Hematopoietic multipotent progenitor cell treated with erythropoietin and hydrocortisone succinate and interleukin-3 and kit ligand, for 17 days (in vitro differentiated cells): ENCODE measurements at places on chromosomes 5 and 9.
A peak's percentile ranks its signal among the peaks of the same experiment; 100 is the strongest.

GRCh38 chr9:129575818-129576217 lies 45.1 kb downstream of the C9orf50 start:
- no peak for DNase-seq

- no peak for DNase-seq
These were observed 5.7 kb upstream of the PRXL2C start for GRCh38 chr9:96660692-96661248.

- no peak for DNase-seq
These were observed 74.3 kb downstream of the ABCA1 start for GRCh38 chr9:104853683-104854082.

- no peak for DNase-seq
These were observed 322.1 kb downstream of the OSTF1 start for GRCh38 chr9:75410405-75410804.

DNA sequence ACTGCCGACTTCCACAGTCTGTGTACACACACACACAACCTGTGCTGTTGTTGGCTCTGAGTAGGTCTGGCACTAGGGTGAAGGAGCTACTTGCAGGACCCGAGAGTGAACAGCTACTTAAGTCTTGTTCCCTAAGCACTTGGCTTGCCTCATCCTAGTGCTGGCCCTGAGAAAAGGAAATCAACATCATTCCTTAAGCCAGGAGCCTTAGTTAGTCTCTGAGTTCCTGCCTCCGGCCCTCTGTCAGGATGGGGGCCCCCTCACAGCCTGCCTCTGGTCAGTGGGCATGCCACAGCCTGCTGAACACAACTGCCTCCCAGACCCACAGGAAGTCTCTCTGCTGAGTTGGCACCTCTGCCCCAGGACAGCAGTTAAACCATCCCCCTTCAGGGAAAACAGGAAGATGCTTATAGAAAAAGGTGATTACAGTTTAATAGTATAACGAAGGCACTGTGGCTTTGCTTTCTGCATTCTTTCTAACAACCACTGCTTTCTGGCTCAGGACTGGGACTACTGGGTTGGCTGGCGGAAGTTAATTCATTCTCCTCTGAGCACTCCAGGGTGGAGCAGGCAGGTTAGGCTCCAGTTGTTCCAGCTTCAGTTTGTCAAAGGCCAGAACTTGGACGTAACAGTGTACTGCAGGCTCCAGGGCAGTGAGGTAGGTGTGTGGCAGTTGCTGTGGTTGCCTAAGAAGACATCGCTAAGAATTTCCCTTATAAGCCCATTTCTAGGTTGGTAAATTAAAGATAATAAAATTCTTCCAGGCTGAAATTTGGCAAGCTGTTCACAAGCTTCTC lies 2.8 kb downstream of the MAMDC2 start:
- DNase-seq: no peak

GRCh38 chr5:135376961-135377624 lies 21.9 kb downstream of the MACROH2A1 start:
- DNase-seq: no peak

- DNase-seq: no peak
These were observed 5.3 kb downstream of the PJA2 start for GRCh38 chr5:109404428-109404960.

GRCh38 chr9:4662989-4663792 lies 1.1 kb downstream of the PLPP6 start:
- no peak for DNase-seq

GRCh38 chr9:20559231-20559890 lies 62.9 kb downstream of the MLLT3 start:
- no peak for DNase-seq

DNA sequence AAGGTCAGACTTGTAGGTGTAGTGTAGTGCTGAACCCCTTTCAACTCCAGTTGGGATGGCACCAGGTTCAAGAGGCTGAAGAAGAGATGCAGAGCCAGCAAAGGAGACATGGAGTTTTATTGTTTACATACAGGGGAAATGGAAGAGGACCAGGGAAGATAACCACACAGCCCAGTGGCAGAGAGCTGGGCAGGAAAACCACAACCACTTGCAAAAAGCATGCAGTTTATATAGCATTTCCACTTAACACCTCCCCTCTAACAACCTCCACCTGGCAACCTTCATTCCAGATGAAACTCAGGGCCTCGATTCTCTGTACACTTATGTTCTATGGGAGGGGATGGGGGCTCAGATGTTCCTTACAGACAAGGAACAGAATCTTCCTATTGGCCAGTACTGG lies 56.9 kb downstream of the SNX24 start:
- DNase-seq: no peak

GRCh38 chr5:134029156-134029555 lies 24.4 kb upstream of the VDAC1 start:
- no peak for DNase-seq

DNA sequence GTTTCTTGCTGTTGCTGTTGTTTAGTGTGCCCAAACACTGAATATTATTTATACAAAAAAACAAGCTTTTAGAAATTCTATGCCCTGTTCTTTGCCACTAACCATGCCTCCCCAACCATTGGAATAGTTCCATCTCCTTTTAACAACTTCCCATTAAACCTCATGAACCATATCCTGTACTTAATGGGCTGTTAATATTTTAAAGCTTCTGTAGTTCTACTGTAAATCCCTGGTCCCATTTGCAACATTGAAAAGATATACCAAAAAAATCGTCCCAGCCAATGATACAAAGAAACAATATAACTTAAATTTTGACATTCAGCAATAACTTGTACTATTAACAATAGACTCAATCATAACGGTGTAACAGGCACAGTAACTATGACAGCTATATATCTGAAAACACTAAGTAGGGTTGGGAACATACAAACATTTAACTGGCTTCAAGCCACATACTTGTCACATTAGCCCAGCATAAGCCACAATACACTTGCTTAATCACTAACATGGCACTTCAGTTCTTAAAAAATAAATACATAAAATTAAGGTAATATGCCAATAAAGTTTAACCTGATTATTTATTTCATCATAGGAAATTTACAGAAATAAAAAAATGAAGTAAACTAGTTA lies 86.1 kb downstream of the ADAMTS6 start:
- DNase-seq: no peak

- no peak for DNase-seq
These were observed 97.2 kb upstream of the LMX1B start for GRCh38 chr9:126516561-126516935.

DNA sequence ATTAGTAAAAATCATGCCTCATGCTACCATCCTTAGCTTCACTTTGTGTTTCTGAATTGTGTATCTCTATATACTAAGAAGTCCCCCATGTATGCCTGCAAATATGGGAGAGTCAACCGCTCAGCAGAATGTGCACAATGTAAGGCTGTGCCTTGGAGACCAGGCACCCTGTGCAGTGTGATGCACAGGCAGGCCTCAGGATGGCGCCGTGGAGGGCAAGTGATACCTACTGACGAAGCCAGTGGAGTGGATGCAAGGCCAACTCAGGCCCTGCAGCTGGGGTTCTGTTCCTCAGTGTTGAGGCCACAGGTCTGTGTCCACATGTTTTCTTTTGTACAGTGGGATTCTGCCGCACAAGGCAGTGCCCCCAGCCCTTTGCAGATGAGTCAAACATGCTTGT lies 28.4 kb downstream of the SYK start:
- DNase-seq: no peak

- DNase-seq: no peak
These were observed 52.2 kb downstream of the ABHD17B start for GRCh38 chr9:71858812-71859211.

DNA sequence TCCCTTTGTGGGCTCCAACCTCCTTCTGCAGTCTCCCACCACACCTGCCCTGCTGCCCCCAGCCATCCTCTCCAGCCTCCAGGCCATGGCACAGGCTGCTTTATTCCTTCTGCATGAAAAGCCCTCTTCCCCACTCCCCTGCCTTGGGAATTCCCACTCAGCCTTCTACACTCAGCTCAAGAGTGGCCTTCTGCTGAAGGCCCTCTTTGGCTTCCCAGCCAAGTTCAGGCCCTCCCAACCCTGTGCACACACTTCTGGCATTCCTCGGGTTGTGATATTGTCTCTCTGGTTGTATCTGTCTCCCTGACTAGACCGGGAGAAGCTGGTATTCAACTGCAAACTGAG lies 5.7 kb downstream of the SHB start:
- DNase-seq: no peak

GRCh38 chr9:120877276-120878034 lies 467 bp upstream of the PHF19 start:
- peak; percentile 59 for DNase-seq

DNA sequence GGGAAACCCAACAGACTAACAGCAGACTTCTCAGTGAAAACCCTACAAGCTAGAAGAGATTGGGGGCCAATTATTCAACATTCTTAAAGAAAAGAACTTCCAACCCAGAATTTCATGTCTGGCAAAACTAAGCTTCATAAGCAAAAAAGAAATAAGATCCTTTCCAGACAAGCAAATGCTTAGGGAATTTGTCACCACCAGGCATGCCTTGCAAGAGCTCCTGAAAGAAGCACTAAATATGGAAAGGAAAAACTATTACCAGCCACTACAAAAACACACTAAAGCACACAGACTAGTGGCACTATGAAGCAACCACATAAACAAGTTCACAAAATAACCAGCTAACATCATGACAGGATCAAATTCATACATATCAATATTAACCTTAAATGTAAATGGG lies 131.1 kb downstream of the OR2K2 start:
- no peak for DNase-seq

DNA sequence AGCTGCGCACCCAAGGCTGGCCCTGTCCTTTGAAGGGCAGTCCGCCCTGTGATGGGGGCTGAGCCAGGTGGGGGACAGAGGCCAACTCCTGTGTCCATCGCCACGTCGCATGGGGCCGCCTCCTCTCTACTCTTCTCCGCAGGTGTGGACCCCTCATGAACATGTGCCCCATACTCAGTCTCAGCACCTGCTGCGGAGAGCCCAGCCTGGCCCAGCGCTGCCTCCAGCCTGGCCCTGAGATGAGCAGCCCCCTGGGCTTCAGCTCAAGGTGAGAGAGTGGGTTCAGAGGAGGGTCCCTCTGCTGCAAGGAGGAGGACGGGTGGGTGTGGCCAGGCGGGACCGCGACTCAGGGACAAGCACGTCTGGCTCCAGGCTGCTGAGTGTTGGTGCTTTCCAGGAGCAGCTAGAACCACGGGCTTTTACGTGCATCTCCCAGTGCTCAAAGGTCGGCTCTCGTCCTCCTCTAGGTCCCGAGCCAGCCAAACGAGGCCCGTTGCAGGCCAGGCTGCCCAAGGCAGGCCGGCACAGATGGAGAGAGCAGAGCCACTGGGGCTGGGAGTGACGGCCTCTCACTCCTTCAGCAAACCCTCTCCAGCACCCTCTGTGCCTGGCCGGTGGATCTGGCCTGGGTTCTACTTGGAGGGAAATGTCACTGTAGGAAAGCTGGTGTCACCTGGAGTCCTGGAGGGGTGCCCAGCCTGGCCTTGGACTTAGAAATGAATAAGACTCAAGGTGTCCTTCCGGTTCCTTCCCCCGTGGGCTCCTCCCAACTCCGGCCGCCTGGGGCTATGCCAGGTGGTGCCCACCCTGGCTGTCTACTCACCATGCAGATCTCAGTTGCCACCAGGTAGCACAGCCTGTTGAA lies 48.9 kb upstream of the RNF130 start:
- no peak for DNase-seq

- no peak for DNase-seq
These were observed 551.0 kb downstream of the ZNF608 start for GRCh38 chr5:124195411-124195810.

DNA sequence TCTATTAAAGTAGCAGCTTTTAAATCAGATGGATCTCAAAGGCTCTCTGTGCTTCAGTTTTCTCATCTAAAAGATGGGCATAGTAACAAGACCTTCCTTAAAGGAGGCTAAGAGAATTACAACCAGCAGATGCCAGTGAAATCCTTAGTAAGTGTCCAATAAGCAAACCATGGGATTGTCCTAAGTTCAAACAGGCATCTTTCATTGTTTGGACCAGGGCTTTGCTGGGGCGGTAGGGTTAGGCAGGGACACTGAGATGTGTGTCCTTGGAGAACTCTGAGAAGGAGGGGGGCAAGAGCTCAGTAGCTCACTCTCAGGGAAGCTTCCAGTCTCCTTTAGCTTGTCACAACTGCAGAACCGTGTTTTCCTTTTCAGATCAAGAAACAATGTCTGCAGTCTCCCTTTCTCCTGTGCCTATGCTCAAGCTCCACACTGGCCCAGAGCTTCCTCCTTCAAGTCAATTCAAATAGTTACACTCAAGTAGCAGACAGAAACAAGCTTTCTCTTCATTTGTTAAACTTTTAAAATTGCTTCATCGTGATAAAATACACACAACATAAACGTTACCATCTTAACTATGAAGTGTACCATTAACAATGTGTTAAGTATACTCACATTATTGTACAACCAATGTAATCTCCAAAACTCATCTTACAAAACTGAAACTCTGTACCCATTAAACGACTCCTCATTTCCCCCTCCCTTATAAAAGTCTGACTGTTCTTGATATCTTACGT lies 216.2 kb downstream of the PIK3R1 start:
- peak; percentile 6 for DNase-seq

DNA sequence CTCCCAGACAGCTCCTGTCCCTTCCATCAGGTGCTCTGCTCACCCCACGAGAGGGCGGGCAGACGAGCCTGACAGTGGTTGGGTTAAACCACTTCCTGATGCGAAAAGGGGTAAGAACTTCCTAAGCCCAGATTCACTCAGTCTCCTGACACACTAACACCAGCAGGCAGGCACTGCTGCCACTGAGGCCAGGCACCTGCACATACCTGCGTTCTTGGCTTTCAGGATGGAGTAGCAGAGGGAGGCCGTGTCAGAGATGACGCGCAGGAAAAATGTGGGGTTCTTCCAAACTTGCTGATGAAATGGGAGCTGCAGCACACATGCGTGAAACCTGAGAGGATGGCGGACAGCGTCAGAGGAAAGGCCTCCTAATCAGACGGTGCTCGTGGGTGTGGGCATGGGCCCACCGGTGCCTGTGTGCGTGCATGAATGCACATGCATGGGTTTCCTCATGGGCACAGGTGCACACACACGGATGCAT lies 29.9 kb downstream of the SLC6A18 start:
- no peak for DNase-seq

DNA sequence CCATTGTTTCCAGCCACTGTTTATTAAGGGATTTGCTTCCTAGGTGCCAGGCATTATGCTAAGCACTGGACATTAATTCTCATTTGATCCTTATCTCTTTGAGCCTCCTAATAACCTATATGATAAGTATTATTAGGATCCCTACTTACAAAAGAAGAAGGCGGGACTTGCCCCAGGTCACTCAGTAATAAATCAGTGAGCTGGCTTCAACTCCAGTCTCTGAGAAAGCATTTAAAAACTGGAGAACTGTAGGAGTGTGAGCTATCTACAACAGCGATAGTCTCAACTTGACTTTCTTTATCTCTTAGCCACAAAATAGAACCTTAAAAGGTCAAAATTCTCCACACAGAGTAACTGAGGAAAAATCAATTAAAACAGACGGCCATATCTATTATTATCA lies 155.0 kb downstream of the GNAQ start:
- DNase-seq: no peak

- no peak for DNase-seq
These were observed 129.9 kb downstream of the RXRA start for GRCh38 chr9:134455934-134456755.

DNA sequence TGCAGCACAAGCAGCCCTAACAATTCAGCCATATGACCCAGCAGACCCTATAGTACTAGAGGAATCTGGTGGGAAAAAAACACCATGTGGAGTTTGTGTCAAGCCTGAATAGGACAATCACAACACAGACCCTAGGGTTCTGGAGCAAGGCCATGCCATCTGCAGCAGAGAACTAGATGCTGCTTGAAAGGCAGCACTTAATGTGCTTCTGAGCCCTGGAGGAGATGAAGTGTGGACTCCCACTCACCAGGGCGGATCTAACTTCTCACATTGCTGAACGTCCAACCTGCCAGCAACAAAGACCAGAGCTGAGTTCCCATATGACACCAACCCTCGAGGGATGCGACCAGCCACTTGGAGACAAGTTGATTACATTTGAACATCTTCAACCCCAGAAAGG lies 43.2 kb downstream of the GABBR2 start:
- DNase-seq: no peak
